ENCODE measurements at places on chromosomes 3 and 15. TPM values are rescaled to one million over a fixed set of nuclear protein-coding genes. Genes with fewer than 3 reads are reported as not detected.
A peak's percentile ranks its signal among the peaks of the same experiment; 100 is the strongest.

The SUCNR1 gene
- not detected for total RNA-seq

The PRRT3 gene
- total RNA-seq: 12.1 TPM

The AMIGO3 gene
- total RNA-seq: 0.31 TPM

The CAV3 gene
- total RNA-seq: not detected

The UTS2B gene
- total RNA-seq: not detected

The GNB4 gene
- 1.9 TPM for total RNA-seq

The XCR1 gene
- not detected for total RNA-seq

The SEMA5B gene
- total RNA-seq: not detected

GRCh38 chr3:69353503-69353902, 32.4 kb downstream of the FRMD4B start:
- H3K27ac ChIP-seq: no peak overlapping the region
- H3K27me3 ChIP-seq: no peaks in the 10 kb centered on the region
- H3K4me1 ChIP-seq: peaks cover 4% of the 10 kb centered on the region
- no peaks in the 10 kb centered on the region for H3K36me3 ChIP-seq
- H3K4me3 ChIP-seq: no peak overlapping the region
- DNase-seq: no peak

DNA sequence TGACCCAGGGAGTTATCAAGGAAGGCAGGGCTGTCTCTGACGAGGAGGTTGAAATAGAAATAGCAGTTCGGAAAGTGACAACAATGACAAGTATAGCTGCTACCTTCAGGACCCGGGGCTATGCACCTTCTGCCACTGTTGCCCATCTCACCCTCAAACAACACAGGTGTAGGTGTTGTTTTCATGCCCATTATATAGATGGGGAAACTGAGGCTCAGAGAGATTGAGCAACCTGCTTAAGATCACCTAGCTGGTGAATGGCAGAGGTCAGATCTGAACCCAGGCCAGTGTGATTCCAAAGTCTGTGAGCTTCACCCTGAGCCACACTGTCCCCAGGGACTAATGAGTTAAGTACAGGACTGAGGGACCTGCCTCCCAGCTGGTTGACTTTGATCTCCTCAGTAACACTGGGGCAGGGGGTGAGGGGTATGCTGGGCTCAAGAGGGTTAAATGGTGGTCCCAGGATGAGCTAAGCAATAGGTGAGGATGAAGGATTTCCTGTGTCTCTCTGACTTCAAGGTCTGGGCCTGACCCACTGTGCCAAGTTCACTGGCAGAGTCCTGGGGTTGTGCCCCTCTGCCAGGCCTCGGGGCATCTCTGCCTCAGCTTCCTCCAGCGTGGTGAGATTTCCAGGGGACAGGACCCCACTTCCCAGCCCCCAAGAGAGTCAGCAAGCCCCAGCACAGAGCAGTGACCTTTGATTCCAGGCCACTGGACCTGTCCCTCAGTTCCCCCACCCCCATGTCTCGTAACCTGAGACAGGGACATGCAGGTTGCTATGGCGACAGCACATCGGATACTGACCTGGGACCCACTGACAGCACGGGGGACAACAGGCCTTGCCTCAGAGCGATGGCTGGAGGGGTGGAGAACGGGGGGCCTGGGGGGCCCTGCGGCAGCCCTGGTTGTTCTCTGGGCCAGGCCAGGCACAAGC, 35.0 kb downstream of the ATP2B2 start:
- H3K4me3 ChIP-seq: no peak overlapping the region
- H3K36me3 ChIP-seq: no peaks in the 10 kb centered on the region
- no peak overlapping the region for H3K27ac ChIP-seq

DNA sequence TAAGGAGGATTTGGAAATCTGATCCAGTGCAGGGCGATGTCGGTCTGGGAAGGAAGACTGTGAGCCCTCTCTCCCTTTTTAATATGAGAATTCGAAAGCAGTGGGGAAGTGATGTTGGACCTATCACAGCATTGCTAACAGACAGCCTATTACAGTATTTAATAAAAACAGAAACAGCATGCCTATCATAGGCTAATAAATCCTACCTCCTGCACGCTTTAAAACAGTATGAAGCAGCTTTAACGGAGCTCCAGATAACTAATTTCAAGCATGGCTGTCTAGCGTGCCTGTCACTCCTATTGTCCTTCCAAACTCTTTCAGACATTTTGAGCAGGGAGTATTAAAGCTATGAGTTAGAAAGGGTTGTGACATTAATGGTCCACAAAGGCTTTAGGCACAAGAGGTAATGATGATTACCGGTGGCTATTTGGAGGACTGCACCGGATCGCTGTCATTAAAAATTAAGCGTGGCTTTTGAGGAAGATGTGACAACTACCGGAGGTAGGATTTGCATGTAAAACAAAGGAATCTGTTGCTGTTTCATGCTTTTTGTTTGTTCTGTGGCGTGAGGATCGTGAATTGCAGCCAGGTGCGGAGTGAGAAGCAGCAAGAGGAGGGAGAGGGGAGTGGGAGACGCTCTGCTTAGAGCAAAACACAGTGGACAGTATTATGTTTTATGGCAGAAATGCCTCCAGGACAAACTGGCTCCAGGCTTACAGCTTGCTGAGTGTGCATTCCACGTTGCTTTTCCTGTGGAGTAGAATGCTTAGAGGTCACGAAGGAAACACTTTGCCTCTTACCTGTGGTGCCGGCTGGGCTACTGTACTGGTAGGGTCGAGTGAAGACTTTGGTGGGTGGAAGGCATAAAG, at the start of gene KCNMB2:
Gene KCNMB2 (plus strand): TSS at position 226 of the 869 bp plus-strand sequence.
- no peaks in the 10 kb centered on the region for H3K36me3 ChIP-seq
- no peak within 1 kb of the TSS for H3K27ac ChIP-seq
- no peak for DNase-seq
- no peak within 1 kb of the TSS for H3K4me3 ChIP-seq
- H3K27me3 ChIP-seq: no peaks in the 10 kb centered on the region

DNA sequence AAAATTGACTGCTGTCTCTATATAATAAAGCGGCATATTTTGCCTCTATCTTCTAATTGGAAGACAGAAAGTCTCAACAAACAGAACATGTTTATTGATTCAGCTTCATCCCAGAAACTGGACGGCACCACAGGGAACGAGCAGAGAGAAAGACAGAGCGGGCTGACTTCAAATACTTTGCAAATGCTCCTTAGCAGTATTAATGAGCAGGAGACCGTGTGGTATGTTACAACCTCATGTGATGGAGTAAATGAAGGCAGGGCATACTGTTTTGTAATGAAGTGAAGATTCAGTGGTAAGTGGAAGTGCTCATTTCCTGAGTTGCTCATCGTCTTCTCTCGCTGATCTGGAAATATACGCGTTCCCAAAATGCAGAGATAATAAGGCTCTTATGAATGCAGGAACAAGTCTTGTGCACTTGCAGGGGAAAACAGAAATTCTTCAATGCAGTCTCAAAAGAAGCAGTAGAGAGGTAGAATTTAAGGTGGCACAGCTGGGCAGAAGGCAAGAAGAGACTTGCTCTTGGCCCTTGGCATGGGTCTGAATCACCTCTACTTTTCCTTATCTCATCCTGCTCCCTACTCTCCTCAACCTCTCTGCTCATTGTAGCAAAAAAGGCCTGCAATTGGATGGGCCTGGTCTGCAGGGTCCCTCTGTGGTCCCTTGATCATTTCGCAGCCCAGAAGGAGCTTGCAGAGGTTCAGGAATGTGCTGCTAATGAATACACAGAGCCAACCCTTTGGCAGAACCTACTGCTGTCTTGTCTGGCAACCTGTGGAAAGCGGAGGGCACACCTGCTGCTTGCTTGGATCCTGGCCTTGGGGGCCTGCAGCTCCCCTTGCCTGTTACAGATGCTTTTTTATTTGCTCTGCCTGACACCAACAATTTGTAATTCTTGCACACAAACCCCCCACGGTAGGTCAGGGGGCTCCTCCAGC, 604.9 kb upstream of the CFAP20DC start:
- H3K36me3 ChIP-seq: no peaks in the 10 kb centered on the region
- no peaks in the 10 kb centered on the region for H3K27me3 ChIP-seq
- H3K27ac ChIP-seq: no peak overlapping the region
- no peaks in the 10 kb centered on the region for H3K4me1 ChIP-seq
- no peak overlapping the region for H3K4me3 ChIP-seq
- no peak for DNase-seq

- no peaks in the 10 kb centered on the region for H3K27me3 ChIP-seq
- no peak overlapping the region for H3K27ac ChIP-seq
- no peaks in the 10 kb centered on the region for H3K4me1 ChIP-seq
- H3K4me3 ChIP-seq: no peak overlapping the region
- H3K36me3 ChIP-seq: no peaks in the 10 kb centered on the region
Observed at GRCh38 chr15:73620078-73620477, 13.1 kb downstream of the NPTN start.

GRCh38 chr3:61522626-61523025, 38.7 kb upstream of the PTPRG start:
- H3K4me1 ChIP-seq: no peaks in the 10 kb centered on the region
- DNase-seq: no peak
- H3K27ac ChIP-seq: no peak overlapping the region
- H3K36me3 ChIP-seq: no peaks in the 10 kb centered on the region
- no peak overlapping the region for H3K4me3 ChIP-seq
- H3K27me3 ChIP-seq: no peaks in the 10 kb centered on the region

- H3K27ac ChIP-seq: peak overlapping the region; percentile 20
- H3K4me3 ChIP-seq: no peak overlapping the region
- DNase-seq: no peak
Observed at GRCh38 chr15:63986751-63987341, 59.4 kb downstream of the DAPK2 start.

GRCh38 chr3:155391551-155391958, 98.1 kb upstream of the STRIT1 start:
- no peak for DNase-seq
- no peaks in the 10 kb centered on the region for H3K36me3 ChIP-seq
- H3K4me3 ChIP-seq: no peak overlapping the region
- H3K27ac ChIP-seq: no peak overlapping the region
- H3K4me1 ChIP-seq: no peaks in the 10 kb centered on the region

- no peak for DNase-seq
- no peaks in the 10 kb centered on the region for H3K4me1 ChIP-seq
- H3K4me3 ChIP-seq: no peak overlapping the region
- no peak overlapping the region for H3K27ac ChIP-seq
- no peaks in the 10 kb centered on the region for H3K27me3 ChIP-seq
Observed at GRCh38 chr15:82585072-82585471, 44.8 kb upstream of the RPS17 start.

DNA sequence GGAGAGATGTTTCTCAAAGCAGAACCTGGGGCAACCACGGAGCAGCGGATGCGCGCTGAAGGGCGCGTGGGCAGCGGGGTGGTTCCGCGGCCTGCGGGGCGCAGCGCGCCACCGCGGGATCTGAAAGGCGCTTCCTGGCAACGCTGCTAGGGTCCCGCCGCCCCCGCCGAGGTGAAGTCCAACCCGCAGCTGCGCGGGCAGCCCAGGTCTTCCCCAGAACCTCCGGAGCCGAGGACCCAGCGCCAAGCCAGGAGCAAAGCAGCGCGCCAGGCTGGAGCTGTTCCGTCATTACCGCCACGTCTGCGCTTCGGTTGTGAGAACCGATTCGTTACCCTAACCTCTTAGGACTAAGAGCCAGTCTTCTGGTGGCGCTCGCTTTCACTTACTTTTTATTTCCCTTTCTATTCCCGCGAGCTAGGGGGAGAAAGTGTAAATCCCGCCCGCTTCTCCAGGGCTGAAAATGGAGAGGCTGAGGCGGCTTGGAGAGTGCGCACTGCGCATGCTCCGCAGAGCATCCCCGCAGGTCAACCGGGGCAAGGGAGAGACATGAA, 3.2 kb upstream of the GABRG3 start:
- DNase-seq: no peak
- H3K4me3 ChIP-seq: no peak overlapping the region
- H3K4me1 ChIP-seq: no peaks in the 10 kb centered on the region
- no peaks in the 10 kb centered on the region for H3K36me3 ChIP-seq
- H3K27me3 ChIP-seq: no peaks in the 10 kb centered on the region
- no peak overlapping the region for H3K27ac ChIP-seq

- no peaks in the 10 kb centered on the region for H3K36me3 ChIP-seq
- no peaks in the 10 kb centered on the region for H3K4me1 ChIP-seq
- DNase-seq: no peak
- H3K4me3 ChIP-seq: no peak overlapping the region
Observed at GRCh38 chr15:80554560-80554959, 140.6 kb upstream of the ABHD17C start.

- peaks cover 55% of the 10 kb centered on the region for H3K4me1 ChIP-seq
- H3K36me3 ChIP-seq: peaks cover 6% of the 10 kb centered on the region
- no peak for DNase-seq
- no peak overlapping the region for H3K27ac ChIP-seq
- no peak overlapping the region for H3K4me3 ChIP-seq
Observed at GRCh38 chr3:48474619-48475018, 28.1 kb downstream of the ATRIP start.

DNA sequence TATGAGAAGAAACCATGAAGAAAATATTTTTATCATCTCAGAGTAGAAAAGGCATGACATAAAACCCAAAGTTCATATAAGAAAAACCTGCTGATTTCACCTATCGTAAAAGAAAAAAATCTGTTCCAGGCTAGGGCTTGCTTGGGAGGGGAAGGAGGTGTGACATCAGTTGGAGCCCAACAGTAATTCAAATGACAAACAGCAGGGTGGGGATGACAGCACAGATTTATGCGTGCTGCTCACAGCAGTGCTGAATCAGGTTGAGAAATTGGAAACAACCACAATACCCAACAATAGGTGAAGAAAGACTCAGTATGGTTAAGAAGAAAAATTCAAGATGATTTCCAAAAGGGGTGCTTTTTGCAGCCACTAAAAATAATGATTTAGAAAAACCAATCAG, 172.4 kb downstream of the PDE8A start:
- H3K4me3 ChIP-seq: no peak overlapping the region
- no peak for DNase-seq
- no peaks in the 10 kb centered on the region for H3K27me3 ChIP-seq

DNA sequence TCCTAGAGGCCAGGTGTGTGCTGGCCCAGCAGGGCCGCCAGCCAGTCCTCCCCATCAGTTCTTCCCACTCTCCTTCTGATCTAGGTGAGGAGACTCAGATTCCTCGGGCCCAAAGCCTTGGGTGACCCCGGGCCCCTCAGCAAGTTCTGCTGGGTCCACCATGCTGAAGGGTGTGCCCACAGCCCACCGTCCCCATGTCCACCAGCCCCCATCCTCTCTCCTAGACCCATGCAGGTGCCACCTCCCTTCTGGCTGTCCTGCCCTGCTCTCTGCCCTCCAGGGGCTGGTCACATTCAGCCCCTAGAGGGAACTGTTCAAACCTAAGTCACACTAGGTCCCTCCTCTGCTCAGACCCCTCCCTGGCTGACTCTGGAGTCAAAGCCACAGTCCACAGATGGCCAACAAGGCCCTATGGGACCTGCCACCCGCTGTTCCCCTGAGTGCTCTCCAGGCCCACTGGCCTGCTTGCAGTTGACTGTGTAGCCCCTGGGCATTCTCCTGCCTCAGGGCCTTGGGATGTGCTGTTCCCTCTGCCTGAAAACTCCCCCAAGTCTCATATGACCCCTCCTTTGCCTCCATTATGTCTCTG, 878 bp upstream of the TLR9 start:
- H3K4me3 ChIP-seq: no peak overlapping the region
- peaks cover 16% of the 10 kb centered on the region for H3K36me3 ChIP-seq
- no peak for DNase-seq

DNA sequence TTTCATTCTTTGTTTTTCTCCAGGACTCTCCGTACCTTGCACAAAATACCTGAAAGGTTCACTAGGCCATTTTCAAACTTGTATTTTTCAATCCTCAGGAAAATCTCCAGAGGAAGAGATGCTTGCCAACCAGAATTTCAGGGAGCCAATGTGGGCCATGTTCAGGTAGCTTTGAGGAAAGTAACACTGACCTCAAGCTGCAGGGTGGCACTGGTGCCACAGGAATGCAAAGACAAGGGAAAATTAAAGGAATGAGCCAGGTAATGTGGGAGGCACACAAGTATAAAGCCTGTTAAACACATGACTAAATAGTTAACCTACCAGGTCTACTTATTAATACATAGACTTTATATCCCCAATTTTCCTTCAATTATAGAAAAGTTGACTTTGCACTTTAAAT, 51.9 kb upstream of the GAP43 start:
- H3K27ac ChIP-seq: no peak overlapping the region
- no peaks in the 10 kb centered on the region for H3K36me3 ChIP-seq
- H3K4me1 ChIP-seq: no peaks in the 10 kb centered on the region
- H3K27me3 ChIP-seq: no peaks in the 10 kb centered on the region
